ENCODE measurements at places on chromosomes 4 and X. TPM values are rescaled to one million over a fixed set of nuclear protein-coding genes. Genes with fewer than 3 reads are reported as not detected.

Gene NLGN3
- 0.29 TPM for total RNA-seq

DNA sequence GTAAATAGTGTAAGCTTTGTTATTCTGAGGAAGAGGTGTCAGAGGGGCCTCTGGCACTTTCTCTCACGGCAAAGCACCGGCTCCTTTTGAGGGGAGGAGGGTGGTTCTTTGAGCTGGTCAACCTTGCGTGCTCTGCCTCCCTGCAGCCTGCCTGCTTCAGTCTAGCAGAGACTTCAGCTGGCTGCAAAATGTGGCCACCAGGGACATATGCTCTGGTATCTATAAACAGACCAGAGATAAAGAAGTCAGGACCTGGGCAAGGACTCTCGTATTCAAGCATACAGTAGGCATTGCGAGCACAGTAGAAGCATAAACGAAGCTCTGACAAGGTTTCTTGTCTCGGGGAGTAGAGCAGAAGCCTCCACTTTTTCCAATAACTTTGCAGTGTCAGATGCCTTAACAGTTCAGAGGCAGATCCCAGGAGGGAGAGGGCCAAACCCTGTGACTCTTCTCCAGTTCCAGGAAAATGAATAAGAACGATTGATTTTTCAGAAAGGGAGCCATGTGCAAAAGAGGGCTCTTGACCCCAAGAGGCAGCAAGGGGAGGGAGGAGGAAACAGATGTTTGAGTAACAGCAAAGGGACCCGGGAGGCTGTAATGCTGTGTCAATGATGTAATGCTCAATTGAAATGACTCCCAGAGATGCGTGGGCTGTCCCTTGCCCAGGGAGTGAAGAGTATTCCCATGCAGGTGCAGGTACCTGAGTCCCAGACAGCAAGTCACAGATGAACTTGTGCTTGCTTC is 57.9 kb upstream of the TEX13D start:
- H3K4me1 ChIP-seq: no peaks in the 10 kb centered on the region
- H3K36me3 ChIP-seq: no peaks in the 10 kb centered on the region
- DNase-seq: no peak
- H3K27ac ChIP-seq: no peak overlapping the region
- H3K27me3 ChIP-seq: no peaks in the 10 kb centered on the region
- no peak overlapping the region for H3K4me3 ChIP-seq

DNA sequence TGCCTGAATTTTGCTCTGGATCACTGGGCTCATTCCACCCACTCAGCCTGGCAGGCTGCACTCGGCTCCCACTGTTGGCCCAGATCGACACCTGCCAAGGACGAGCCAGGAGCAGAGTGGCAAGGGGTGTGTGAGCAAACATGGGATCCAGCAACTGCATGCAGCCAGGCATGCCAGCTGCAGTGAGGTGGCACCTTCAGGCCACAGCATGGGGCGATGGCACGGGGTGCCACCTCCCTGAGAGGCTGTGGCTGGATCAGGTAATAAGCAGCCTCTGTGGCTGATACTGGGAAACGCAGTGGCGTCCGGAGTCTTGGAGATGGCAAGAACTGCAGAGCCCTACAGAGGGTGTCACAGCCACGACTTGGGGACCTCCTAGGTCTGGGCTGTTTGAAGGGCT is 244.5 kb upstream of the FSTL5 start:
- no peaks in the 10 kb centered on the region for H3K36me3 ChIP-seq
- H3K4me1 ChIP-seq: no peaks in the 10 kb centered on the region
- H3K27me3 ChIP-seq: no peaks in the 10 kb centered on the region
- H3K27ac ChIP-seq: no peak overlapping the region
- no peak for DNase-seq

Gene F8A2
- total RNA-seq: not detected

Gene RTL9
- 0.29 TPM for total RNA-seq

GRCh38 chr4:37847311-37847884 is 20.9 kb downstream of the PGM2 start:
- no peaks in the 10 kb centered on the region for H3K27me3 ChIP-seq
- no peak for DNase-seq
- peaks cover 13% of the 10 kb centered on the region for H3K36me3 ChIP-seq
- no peak overlapping the region for H3K4me3 ChIP-seq

DNA sequence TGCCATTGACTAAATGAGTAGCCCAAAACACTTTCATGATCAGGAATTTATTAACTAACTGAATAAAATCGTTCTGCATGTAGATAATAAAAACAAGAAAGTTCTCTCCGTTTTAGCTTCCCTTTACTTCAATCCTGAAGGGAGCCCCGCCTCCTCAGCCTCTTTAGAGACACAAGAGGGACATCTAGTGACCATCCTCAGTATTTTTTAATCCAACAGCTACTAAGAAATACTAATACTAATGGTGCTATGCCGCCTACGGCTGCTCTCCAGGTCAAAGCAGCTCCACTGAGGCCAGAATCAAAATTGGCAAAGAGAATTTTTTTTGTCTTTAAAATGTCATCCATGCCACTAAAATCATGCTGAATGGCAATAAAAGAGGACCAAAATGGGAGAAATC is 3.2 kb upstream of the PCDH19 start:
- H3K36me3 ChIP-seq: no peaks in the 10 kb centered on the region
- peak; percentile 69 for DNase-seq
- peaks cover 27% of the 10 kb centered on the region for H3K27me3 ChIP-seq
- no peaks in the 10 kb centered on the region for H3K4me1 ChIP-seq
- no peak overlapping the region for H3K4me3 ChIP-seq
- H3K27ac ChIP-seq: no peak overlapping the region

DNA sequence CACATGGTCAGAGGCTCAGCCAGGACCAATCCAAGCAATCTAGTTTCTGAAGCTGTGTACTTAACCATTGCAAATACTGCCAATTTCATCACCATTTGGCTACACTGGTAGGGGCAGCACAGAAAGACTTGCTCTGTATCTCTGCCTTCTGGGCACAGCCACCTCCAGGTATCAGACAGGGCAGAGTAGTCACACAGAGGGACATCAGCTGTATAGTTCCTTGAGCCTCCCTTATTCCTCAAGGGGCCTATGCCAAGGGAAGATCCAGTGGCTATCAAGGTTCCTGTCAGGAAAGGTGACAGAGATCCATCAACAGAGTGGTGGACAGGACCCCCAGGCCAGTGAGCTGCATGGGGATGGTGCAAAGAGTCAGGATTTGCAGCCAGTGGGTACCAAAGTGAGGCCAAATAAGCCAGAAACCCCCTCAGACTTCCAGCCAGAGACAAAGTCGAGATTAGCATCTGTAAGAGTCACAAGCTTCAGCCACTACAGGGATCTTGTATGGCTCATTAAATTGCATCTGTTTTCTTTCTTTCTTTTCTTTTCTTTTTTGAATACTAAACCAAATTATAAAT is 381.6 kb upstream of the CPEB2 start:
- no peaks in the 10 kb centered on the region for H3K4me1 ChIP-seq
- H3K36me3 ChIP-seq: no peaks in the 10 kb centered on the region
- H3K27ac ChIP-seq: no peak overlapping the region
- no peak overlapping the region for H3K4me3 ChIP-seq
- no peaks in the 10 kb centered on the region for H3K27me3 ChIP-seq

DNA sequence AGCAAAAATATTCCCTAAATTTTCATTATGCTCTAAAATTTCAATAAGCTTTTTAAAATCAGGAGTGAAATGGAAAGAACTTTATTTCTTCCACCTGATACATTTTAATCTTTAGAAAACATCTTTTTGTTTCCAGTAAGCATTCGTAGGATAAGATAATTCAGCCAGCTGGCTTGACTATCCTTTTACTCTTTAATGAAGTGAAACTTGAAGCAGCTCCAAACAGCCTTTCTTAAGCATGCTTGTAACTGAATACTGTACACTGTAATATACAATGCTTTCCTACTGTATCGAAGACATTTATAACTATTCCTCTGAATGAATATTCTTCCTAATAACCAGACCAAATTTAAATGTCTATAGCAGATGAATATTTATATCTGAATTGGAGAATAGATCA is 98.8 kb downstream of the KLHL4 start:
- no peak overlapping the region for H3K27ac ChIP-seq
- H3K4me3 ChIP-seq: no peak overlapping the region
- H3K27me3 ChIP-seq: no peaks in the 10 kb centered on the region
- no peaks in the 10 kb centered on the region for H3K36me3 ChIP-seq
- H3K4me1 ChIP-seq: no peaks in the 10 kb centered on the region

Gene ERCC6L
- total RNA-seq: 13.0 TPM

Gene GNRHR
- total RNA-seq: not detected
